ENCODE measurements at places on chromosomes 4 and X.

DNA sequence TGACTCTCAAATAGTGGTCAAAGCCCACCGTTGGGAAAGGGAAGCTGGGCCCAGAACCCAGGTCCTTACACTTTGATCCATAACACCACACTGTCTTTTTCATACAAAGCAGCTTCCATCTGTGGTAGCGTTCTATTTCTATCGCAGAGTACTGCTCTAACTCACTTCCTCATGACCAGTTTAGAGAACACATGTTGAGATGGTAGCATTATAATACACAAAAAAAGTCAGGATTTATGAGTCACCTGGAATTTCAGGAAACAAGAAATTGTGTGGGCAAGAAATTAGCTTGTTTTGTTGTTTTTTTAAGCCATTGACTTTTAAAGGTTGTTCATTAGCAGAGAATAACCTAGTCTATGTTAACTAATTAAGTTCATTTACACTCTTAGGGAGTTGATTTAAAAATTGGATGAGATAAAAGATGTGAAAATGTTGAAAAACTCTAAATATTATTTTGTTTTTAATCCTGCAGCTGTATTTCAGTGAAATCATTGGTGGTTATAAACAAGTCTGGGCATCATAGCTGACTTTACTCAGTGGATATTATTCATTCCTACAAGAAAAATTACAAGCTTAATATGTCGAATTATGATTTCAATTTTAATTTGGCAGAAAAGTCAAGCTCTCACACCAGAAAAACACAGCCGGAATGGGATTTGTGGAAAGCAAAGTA is 1011.1 kb upstream of the HS3ST1 start:
- no peak for DNase-seq

DNA sequence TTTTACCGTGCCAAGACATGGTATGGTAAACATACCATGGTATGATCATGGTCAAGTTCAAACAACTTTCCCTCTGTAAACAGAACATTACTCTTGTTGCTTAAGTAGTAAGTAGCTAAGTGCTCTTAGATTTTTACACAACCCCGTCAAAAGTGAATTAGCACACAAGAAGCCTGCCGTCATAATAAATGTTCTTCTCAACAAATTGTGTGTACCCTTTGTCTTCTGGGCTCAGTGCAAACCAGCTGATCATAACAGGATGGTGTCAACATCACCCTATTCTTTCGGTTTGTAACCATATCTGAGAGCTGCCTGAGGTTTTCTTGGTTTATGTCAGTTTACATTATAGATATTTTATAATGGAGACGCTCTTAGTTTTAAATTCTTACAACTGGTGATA is 28.8 kb downstream of the MSL3 start:
- no peak for DNase-seq

- no peak for DNase-seq
Observed at GRCh38 chrX:5307416-5307815, 921.3 kb downstream of the NLGN4X start.

DNA sequence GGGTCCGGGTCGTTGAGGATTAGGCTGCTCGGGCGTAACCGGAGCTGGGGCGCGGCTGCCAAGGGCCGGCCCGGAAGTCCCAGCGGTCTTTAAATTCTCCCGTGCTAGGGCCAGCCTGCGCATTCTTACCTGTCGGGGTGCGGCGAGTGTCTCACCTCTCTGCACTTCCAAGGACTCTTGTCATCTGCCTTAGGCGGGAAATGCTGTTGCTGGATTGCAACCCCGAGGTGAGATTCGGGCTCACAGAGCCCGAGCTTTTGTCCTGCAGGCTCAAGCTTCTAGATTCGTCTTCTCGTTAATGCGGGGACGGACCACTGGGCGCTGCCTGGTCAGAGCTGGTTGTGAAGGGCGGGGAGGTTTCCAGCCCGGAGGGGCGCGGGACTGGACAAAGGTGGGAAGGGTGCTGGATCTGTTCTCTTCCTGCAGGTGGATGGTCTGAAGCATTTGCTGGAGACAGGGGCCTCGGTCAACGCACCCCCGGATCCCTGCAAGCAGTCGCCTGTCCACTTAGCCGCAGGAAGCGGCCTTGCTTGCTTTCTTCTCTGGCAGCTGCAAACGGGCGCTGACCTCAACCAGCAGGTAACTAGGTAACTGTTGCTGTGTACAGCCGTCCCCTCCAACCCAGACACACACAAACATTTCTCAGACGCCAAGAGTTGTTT is at the start of gene ANKRD37:
TSS of gene ANKRD37 (plus strand) at position 118 of the 662 bp plus-strand sequence. CDS start at position 201, 83 bp downstream.
- no peak for DNase-seq

GRCh38 chr4:2436761-2437474 is 18.2 kb downstream of the CFAP99 start:
- DNase-seq: no peak

DNA sequence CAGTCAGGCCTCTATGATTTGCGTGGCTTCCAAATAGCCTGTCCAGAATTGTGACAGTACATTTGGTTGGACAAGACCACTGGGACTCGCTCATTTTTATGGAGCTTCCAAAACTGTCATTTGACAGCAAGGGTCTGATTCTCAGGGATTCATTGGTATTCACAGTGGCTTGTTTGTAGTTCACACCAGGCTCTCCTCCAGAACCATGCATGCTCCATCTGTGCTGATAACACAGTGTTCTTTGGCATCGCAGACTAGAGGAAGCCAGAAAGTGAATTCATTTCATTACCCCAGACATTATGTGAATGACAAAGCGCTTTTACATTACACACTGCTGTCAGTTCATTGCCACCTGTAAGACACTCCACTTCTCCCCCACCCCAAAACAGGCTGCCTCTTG is 208.3 kb downstream of the ARHGAP10 start:
- DNase-seq: no peak
